ENCODE measurements at places on chromosomes 4 and X.

DNA sequence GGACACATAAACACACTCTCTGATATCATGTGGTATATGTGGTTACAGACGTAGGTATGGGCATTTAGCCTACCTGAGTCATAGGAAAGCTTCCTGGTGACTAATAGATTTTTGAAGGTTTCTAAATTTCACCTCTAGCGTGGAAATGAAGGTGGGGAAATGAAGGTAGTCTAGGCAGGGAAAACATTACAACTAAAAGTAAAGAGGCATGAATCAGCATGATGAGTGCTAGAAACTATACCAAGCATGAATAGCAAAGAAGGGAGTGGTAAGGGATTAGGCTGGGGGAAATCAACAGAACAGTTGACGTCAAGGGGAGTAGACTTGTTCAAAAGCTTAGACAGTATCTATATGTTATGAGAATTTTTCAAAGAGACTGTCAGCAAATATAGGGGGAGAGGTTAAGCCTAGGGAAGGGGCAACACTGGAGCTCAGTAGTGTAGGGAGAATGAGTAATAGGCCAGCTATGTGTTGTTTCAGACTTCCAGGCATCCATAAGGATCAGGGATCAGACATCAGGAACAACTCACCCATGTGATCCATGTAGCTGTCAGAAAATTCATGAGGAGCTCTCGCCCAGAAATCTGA, 279.3 kb upstream of the DIPK2B start:
- peak; percentile 59 for DNase-seq

- DNase-seq = no peak
Observed at GRCh38 chr4:123579961-123580360, 183.4 kb downstream of the SPRY1 start.

DNA sequence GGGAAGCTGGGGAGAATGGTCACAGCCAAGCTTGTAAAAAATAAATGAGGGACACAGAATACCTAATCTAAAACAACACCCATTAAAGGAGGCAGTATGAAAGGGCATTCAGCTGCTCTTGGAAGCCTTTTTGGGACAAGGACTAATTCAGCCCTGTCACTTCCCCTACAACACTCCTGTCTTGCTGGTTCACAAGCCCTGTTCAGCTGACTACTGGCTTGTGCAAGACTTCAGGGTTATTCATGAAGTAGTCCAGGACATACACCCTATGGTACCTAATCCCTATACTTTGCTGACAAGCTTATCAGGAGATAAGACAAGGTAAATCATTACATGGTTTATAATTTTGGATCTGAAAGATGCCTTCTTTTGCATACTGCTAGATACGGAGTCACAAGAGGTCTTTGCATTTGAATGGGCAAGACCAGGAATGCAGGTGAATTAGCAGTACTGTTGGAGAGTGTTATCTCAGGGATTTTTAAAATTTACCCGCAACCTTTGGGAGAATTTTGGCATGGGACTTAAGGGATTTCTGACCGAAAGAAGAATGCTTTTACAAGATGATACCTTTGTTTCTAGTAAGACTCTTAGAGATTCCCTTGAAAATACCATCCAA, 103.2 kb upstream of the LANCL3 start:
- no peak for DNase-seq

- no peak for DNase-seq
Observed at GRCh38 chrX:113933931-113934330, 650.0 kb upstream of the HTR2C start.

- no peak for DNase-seq
Observed at GRCh38 chr4:99648321-99648720, 9.3 kb downstream of the C4orf54 start.

GRCh38 chr4:14857475-14857874, 144.8 kb upstream of the CPEB2 start:
- DNase-seq = no peak

GRCh38 chrX:3442691-3443090, 96.2 kb upstream of the MXRA5 start:
- DNase-seq = no peak

GRCh38 chr4:8540991-8541390, 39.2 kb upstream of the GPR78 start:
- no peak for DNase-seq

DNA sequence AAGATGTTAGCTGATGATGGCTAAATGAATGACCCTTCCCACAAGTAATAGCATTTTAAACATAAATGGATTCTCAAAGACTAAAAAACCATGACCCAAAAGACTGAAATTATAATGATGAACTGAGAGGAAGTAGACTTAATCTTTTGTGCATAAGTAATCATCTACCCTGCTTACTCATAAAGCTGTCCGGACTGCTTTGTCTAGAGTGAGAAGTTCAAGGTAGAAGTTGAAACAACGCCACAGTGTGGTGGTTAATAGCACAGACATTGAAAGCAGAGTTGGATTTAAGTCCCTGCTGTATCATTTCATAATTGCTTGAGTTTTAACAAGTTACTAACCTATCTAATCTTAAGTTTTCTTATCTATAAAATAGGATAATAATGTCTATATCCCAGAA, 346.6 kb downstream of the CENPC start:
- DNase-seq = no peak

GRCh38 chr4:53659737-53660136, 68.5 kb upstream of the LNX1 start:
- no peak for DNase-seq

DNA sequence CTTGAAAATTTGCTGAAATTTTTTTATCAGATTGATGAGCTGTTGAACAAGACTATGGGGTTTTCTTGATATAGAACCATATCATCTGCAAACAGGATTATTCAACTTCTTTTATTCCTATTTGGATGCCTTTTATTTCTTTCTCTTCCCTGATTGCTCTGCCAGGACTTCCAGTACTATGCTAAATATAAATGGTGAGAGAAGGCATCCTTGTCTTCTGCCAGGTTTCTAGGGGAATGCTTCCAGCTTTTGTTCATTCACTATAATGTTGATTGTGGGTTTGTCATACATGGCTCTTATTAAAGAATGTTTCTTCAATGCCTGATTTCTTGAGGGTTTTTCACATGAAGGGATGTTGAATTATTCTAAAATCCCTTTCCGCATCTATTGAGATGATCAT, 1139.5 kb downstream of the FAM133A start:
- no peak for DNase-seq

DNA sequence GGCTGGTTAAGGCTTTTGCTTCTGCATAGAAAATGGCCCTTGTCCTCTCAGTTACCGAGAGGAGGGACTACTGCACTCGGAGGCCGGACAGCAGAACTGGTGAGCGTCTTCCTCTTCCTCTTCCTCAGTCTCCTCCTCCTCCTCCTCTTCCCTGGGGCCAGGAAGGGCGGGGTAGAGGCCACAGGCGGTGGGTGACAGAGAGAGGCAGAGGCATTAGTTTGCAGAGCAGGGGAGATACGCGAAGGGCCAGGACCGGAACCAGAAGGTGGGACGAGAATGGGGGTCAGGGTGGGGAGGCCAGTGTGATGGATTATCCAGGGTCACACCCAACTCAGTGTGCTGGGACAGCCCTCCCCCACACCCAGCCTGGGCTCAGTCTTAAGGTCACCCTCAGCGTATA, 14.5 kb downstream of the IQSEC2 start:
- no peak for DNase-seq

DNA sequence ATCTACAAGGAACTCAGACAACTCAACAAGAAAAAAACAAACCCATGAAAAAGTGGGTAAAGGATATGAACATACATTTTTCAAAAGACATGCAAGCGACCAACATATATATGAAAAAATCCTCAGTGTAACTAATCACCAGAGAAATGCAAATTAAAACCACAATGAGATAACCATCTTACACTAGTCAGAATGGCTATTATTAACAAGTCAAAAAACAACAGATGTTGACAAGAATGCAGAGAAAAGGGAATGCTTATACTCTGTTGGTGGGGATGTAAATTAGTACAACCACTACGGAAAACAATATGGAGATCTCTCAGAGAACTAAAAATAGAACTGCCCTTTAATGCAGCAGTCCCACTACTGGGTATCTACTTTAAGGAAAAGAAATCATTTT, 12.1 kb downstream of the NIPAL1 start:
- DNase-seq = no peak

- no peak for DNase-seq
Observed at GRCh38 chrX:74534569-74535038, 79.8 kb downstream of the RLIM start.

GRCh38 chr4:185578284-185578683, 43.0 kb upstream of the PDLIM3 start:
- DNase-seq = no peak

- no peak for DNase-seq
Observed at GRCh38 chr4:91758487-91758886, 545.3 kb upstream of the GRID2 start.

- DNase-seq = no peak
Observed at GRCh38 chr4:99668472-99668871, 10.8 kb upstream of the C4orf54 start.

DNA sequence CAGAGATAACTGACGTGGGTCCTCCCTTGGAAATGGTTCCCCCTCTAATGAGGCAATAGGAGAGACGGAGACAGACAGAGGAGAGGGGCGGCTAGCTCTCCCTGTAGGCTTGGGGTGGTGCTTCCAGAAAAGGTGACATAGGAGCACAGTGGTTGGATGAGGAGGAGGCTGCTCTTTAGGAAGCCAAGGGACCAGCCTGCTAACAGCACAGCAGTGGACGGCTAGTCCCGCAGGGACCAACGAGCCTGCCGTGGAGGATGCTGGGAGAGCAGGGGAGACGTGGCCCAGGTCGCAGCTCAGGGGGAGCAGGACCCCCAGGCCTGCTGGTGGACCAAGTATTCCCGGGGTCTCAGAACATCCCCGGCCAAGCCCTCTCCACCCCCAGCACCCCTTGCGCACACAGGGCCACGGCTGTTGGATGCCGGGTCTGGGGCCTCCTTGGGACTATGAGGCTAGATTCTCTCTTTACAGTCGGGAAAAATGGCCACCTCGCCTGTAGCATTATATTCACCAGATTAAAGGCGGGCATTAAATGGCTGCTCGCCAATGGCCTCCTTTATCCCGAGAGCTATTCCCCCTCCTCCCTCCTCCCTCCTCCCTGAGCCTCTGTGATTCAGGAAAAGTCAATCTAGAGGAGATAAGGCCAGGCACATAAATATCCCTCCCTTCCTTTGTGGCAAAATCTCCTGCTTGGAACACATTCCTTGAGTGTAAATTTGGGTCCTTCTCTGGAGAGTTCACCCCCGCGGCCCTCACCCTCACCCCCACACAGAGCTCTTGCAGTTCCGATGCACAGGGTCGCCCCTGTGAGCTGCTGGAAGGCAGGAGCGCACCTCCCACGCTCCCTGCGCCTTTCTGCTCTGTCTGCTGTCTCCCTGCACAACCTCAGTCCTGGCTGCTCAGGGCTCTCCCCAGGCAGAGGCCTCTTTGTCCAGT, 30.5 kb upstream of the NSG1 start:
- DNase-seq = no peak

- no peak for DNase-seq
Observed at GRCh38 chr4:10706236-10706635, 21.7 kb upstream of the CLNK start.

DNA sequence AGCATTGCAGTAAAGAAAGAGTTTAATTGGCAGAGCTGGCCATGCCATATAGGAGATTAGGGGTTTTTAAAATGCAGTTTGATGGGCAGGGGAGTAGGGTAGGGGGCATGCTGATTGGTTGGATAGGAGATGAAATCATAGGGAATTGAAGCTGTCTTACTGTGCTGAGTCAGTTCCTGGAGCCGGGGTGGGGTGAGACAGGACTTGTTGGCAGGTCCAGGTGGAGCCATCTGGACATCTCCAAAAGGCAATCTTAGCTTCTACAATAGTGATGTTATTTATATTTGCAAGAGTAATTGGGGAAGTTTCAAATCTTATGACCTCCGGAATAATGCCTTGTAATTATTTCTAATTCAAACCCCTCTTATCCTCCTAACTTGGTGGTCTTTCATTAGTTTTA, 32.4 kb upstream of the PGM2 start:
- no peak for DNase-seq

DNA sequence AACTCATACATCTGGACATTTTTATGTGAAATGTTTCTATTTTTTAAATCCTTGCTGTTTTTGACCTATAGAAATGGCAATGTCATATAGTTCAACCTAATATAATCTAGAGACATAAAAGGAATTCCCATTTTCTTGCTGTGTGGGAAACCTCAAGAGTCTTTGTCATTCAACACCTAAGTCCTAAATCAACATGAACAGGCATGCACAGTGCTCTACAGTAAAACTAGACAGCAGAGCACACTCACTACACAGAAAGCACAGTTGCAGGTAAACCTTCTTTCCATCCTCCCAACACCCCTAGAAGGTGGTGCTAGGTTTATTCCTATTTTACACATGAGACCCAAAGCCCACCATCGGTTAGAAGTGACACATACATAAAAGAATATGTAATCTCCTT, 79.1 kb upstream of the C1QTNF7 start:
- no peak for DNase-seq

- no peak for DNase-seq
Observed at GRCh38 chrX:96433409-96434077, 251.1 kb upstream of the DIAPH2 start.

DNA sequence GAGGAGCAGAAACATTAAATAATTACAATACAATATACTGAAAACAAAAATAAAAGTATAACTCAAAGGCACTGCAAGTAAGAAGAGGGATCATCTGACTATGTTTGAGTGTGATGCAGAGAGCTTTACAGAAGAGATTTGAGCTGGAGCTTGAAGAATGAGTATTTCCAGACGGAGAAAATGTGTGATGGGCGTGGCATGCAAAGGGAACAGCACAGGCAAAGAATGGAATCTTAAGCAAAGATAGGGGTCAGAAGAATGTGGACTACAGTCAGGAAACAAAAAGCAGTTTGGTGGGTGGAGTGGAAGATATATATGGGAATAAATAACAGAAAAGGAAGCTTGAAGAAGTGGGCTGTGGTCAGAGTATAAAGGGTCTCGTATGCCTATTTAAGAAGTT, 45.5 kb downstream of the OPHN1 start:
- DNase-seq = no peak

- DNase-seq = no peak
Observed at GRCh38 chr4:183563874-183564273, 59.0 kb downstream of the ING2 start.

GRCh38 chr4:26290321-26290720, 30.5 kb upstream of the RBPJ start:
- no peak for DNase-seq

- peak; percentile 45 for DNase-seq
Observed at GRCh38 chrX:110284159-110284558, 33.7 kb downstream of the AMMECR1 start.

DNA sequence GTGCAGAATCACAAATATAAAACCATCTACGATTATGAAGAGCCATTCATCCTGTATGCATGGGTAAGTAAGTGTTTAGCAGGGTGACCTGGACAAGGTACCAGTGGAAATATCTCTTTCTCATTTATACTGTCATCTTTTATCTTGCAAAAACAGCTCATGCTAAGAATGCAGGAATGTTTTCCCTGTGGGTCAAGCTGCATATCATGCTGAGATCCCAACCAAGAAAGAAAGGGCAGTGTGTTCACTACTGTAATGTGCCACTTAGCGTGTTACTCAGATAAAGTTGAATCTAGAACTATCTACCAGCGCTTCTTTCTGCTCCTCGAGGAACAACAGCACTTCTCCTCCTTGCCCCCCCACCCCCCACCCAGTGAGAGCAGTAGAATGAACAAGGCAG, 212.7 kb upstream of the TBL1X start:
- DNase-seq = no peak
